ENCODE measurements at places on chromosomes 3 and 15.
A peak's percentile ranks its signal among the peaks of the same experiment; 100 is the strongest.

DNA sequence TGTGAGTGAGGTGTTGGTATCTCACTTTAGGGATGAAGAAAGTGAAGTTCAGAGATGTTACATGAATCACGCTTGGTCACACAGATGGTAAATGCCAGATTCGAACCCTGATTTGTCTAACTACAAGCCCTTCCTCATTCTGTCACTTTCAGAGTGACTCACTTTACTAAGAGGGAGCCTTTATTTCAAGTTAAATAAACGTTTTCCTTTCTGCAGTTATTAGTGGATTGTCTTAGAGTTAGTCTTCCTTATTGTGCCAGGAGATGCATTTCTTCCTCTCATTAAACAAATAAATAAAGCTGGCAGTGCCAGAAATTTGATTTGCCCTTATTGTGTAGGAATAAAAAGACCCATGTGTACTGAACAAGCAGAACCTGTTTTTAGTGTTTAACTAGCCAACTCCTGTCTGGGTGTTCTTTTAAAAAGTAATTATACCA is 162.5 kb downstream of the AKAP13 start:
- DNase-seq = no peak

GRCh38 chr15:93146196-93146595 is 57.2 kb upstream of the RGMA start:
- DNase-seq = peak; percentile 37

- DNase-seq = no peak
These were observed 222.5 kb downstream of the SHQ1 start for GRCh38 chr3:72625602-72626337.

DNA sequence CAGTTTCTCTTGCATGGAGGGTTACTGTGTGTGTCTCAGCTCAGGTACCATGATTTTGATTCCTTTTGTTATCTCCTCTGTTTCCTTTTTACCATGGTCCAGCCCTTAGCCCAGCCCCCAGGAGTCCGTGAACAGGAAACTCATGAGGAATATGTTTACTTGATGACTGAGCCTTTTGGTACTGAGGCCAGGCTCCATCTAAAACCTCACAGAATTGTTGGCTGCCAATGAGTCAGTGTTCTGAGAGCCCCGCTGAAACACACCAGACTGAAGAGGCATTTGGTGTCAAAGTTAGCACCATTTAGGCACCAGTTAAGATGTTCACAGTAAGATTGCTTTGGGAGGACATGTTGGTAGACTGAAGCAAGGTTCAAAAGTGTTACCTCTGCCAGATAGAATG is 80.9 kb downstream of the DGKG start:
- peak; percentile 20 for DNase-seq

DNA sequence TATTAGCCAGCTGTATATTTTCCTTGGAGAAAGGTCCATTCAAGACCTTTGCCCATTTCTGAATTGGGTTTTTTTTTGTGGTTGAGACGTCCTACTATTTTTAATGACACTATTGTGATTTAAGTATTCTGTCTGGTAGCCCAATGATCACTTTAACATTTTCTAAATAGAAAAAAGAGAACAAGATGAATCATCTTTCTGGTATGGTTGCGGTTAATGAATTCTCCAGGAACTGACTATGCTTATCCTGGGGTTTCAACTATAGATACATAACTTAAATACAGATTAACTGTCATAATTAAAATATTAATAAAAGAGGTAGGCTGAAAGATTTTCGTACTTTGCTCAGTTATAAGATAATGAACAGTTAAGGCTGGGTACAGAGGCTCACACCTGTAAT is 51.9 kb downstream of the PBRM1 start:
- DNase-seq = no peak

- no peak for DNase-seq
These were observed 8.3 kb upstream of the TOPBP1 start for GRCh38 chr3:133669949-133670524.

- DNase-seq = peak; percentile 58
These were observed 37.2 kb downstream of the IDH2 start for GRCh38 chr15:90064911-90065681.

DNA sequence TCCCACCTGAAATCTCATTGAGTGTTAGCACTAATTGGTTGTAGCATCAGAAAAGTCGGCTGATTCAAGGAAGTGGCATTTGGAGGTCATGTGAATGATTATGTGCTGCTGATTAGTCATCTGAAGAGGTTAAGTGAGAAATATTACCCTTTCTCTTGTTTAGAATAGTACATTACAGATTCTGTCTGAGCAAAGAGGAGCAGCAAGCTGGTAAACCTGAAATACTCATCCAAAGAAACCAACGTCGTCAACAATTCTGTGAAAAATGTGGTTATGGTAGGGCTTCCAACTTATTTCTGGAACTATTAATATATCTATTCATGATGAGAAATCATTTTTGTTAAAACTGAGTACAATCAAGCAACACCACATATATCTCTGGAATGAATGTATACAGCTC is 1024.9 kb downstream of the TUSC7 start:
- DNase-seq = no peak

DNA sequence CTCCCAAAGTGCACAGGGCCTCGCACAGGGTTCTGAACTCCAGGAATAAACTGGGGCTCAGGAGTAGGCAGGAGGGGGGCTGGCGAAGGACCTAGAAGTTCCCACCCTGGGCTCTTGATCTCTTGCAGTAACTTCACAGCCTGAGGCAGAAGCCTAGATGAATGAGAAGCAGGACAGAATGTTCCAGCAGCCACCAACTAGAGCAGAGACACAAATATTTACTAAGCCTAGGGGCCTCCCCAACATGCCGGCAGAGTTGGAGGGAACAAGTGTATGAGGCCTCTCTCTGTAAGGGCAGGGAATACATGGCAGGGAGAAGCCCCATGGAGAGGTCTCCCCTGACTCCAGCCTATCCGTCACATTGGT is 25.3 kb upstream of the C15orf39 start:
- DNase-seq = no peak

DNA sequence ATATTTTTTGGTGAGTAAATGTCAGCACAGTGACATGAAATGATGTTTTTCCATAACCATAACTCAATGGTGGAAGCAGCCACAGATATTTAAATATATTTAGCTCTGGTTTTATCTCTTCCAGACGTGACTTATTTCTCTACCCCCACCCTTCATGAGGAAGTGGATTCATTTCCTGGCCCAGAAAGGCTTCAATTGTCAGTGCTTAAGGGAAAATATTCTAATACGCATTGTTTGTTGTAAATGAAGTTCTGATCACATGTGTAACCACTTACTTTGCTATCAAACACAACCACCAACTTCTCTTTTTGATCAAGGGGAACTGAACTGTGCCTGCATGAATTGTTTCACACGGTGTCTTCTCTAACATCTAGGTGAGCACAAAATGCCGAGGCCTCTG is 14.0 kb downstream of the CLDN16 start:
- DNase-seq = no peak

- no peak for DNase-seq
These were observed 37.1 kb downstream of the TMEM158 start for GRCh38 chr3:45188719-45189659.

GRCh38 chr15:50192164-50192563 is 10.2 kb downstream of the SLC27A2 start:
- no peak for DNase-seq

- DNase-seq = no peak
These were observed 2.9 kb upstream of the UQCRC1 start for GRCh38 chr3:48612309-48612708.

GRCh38 chr3:164230385-164231094 is 847.8 kb downstream of the SI start:
- no peak for DNase-seq
